ENCODE measurements at places on chromosomes 5 and 9.

- peak; percentile 58 for DNase-seq
Observed at GRCh38 chr9:114291064-114291474, 31.8 kb upstream of the ORM1 start.

DNA sequence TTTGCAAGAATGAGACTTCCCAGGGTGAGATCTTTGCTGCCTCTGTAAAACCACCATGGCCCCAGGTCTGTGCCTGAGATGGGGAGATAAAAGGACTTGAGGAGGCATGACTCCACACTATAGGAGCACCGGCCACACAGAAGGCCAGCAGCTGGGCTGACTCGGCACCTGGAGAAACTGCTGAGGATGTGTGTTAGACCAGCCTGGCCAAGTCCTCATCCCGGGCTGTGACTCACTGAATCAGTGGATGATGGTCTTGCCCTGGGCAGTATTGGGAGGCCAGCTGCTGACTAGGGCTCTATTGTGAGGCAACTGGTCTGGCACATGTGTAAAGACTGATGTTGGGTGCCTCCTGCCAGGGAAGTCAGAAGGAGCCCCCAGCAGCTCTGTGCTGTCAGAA lies 286.2 kb downstream of the ACTL7B start:
- no peak for DNase-seq

DNA sequence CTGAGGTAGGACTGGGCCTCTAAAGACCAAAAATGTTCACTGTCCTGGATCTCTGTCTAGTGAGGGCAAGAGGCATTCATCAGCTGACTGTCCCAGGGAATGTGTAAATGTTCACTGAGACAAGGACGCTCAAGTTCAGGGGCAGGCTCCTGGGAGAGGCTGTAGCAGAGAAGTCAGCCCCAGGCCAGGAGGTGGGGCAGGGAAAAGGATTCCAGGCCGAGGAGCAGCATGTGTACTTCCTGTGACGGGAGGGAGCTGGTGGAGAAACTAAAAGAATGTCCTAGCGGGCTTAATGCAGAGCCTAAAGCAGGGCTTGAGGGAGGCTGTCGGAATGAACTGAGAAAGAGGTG lies 205.8 kb downstream of the GABBR2 start:
- no peak for DNase-seq

DNA sequence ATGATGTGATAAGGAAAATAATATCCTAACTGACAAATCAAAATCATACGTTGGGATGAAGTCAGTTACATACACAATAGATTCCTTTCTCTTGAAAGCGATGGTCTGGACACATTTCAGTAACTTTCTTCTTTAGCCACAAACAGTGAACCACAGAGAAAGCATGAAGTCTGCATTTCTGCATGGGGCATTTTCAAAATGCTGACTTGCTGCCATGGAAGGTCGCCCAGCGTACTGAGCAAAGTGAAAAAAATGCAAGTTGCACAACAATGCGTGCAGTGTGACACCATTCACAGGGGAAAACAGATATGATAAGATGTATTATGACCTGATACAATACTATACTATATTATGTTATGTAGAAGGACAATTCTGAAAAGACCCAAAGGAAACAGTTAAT lies 146.3 kb downstream of the SNX18 start:
- no peak for DNase-seq

DNA sequence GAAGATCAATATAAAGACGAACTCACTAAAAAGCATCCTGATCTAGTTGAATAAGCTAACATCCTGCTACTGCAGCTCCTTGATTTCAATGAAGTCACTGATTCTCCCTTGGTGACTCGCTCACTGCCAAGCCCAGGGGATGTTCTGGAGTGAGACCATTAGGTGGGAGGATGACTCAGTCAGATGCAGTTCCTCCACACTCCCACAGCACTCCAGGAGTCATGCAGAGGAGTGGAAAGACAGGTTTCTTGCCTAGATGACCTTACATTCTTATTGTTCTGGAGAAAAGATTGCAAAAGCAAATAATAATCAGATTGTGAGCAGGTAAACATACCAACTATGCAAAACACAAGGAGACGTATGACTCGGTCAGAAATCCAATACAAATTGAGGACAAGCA lies 15.3 kb downstream of the GCNT4 start:
- no peak for DNase-seq

DNA sequence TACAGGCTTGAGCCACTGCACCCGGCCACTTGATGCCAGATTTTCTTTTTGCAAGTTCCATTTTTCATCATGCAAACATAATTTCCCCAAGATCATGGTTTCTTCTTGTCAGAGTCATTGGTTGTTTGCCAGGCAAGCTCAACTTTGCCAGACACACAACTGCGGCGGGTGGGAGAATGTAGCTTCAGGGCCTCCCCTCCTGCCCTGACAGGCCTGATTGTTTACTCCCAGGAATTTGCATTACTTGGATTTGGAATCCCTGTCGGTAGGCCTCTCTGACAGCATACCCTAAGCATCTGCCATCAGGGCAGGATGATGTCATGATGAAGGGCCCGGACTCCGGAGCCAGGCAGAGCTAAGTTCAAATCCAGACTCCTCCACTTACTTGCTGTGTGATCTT lies 15.1 kb downstream of the RPS14 start:
- no peak for DNase-seq

DNA sequence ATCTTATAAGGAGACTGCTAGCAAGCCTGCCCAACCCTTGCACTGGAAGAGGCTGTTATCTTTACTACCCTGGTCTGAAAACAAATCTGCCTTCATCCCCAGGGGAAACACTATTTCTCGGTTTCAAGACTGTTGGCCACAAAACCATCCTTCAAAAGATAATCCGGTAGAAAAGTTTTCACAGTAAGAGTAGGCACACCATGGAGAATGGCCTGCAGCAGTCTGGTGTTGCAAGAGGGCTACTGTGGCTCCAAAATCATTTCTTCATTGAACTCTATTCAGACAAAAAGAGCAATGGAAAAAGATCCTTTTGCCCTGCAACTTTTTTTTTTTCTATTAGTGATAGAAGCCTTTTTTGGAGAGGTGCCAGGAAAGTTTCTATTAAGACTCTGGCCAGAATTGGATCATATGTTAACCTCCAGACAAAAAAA lies 163.9 kb downstream of the ARHGEF28 start:
- no peak for DNase-seq

GRCh38 chr5:44868541-44868940 lies 59.8 kb downstream of the MRPS30 start:
- DNase-seq, result no peak

GRCh38 chr5:130529511-130530485 lies 625.5 kb downstream of the CHSY3 start:
- no peak for DNase-seq

- DNase-seq, result no peak
Observed at GRCh38 chr9:250625-251024, 36.0 kb downstream of the DOCK8 start.

- no peak for DNase-seq
Observed at GRCh38 chr5:149147676-149148075, 6.4 kb downstream of the ABLIM3 start.

DNA sequence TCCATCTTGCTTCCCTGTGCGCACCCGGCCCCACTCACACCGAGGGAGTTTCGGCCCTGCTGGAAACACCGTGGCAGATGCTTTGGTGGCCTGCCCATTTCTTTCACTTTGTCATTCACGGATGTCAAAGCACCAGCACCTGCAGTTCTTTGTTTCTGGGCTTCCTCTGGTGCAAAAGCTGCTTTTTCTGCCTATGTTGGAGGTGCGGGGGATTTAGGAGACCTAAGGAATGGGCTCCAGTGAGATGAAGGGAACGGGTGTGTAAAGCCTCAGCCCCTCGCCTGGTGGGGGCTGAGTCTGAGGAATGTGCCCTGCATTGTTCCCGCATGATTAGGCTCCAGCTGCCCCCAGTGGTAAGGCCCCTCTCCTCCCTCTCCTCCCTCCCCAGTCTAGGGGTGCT lies 62.3 kb downstream of the THBS4 start:
- DNase-seq, result no peak

GRCh38 chr5:118531276-118531675 lies 457.1 kb downstream of the DTWD2 start:
- DNase-seq, result no peak

Measured in right kidney (tissue), 9 donors.